ENCODE measurements at places on chromosomes 16 and 17. TPM values are rescaled to one million over a fixed set of nuclear protein-coding genes. Genes with fewer than 3 reads are reported as not detected.

SLC9A5 gene
- 0.90 TPM for polyA plus RNA-seq

CDR2L gene
- 26.6 TPM for polyA plus RNA-seq

AARSD1 gene
- 48.3 TPM for polyA plus RNA-seq

OSBPL7 gene
- 6.6 TPM for polyA plus RNA-seq

KRT28 gene
- not detected for polyA plus RNA-seq

OSGIN1 gene
- 2.9 TPM for polyA plus RNA-seq

SLFN14 gene
- not detected for polyA plus RNA-seq

RPRML gene
- polyA plus RNA-seq = 3.5 TPM

ABI3 gene
- 3.2 TPM for polyA plus RNA-seq

AANAT gene
- not detected for polyA plus RNA-seq

MFAP4 gene
- polyA plus RNA-seq = 30.0 TPM

HOXB9 gene
- polyA plus RNA-seq = 5.0 TPM

EVI2B gene
- 2.4 TPM for polyA plus RNA-seq

SLC13A2 gene
- not detected for polyA plus RNA-seq

CRHR1 gene
- polyA plus RNA-seq = 4.1 TPM

SYNGR3 gene
- 59.3 TPM for polyA plus RNA-seq

SOX15 gene
- 5.3 TPM for polyA plus RNA-seq

G6PC3 gene
- polyA plus RNA-seq = 187 TPM

SKA2 gene
- polyA plus RNA-seq = 66.9 TPM

CLEC19A gene
- polyA plus RNA-seq = not detected

SLC16A3 gene
- polyA plus RNA-seq = 8.7 TPM

GNG13 gene
- polyA plus RNA-seq = 3.6 TPM

HOXB13 gene
- not detected for polyA plus RNA-seq

ARL5C gene
- polyA plus RNA-seq = not detected

KRT33A gene
- not detected for polyA plus RNA-seq

CDH1 gene
- 148 TPM for polyA plus RNA-seq

GRAP gene
- 2.7 TPM for polyA plus RNA-seq

ACOX1 gene
- 27.6 TPM for polyA plus RNA-seq

KRT40 gene
- polyA plus RNA-seq = not detected

MYH8 gene
- not detected for polyA plus RNA-seq

MPV17L gene
- polyA plus RNA-seq = 2.1 TPM

LGALS9B gene
- polyA plus RNA-seq = not detected

NHLRC4 gene
- 0.36 TPM for polyA plus RNA-seq

FOXO3B gene
- polyA plus RNA-seq = 4.5 TPM

DOC2A gene
- 23.1 TPM for polyA plus RNA-seq

SERPINF2 gene
- polyA plus RNA-seq = 0.24 TPM

HOXB7 gene
- polyA plus RNA-seq = 37.1 TPM

Data from brain (organoid and tissue), 16 donors.